Myocyte (in vitro differentiated cells): ENCODE measurements at places on chromosomes 12 and 14. TPM values are rescaled to one million over a fixed set of nuclear protein-coding genes. Genes with fewer than 3 reads are reported as not detected.

DNA sequence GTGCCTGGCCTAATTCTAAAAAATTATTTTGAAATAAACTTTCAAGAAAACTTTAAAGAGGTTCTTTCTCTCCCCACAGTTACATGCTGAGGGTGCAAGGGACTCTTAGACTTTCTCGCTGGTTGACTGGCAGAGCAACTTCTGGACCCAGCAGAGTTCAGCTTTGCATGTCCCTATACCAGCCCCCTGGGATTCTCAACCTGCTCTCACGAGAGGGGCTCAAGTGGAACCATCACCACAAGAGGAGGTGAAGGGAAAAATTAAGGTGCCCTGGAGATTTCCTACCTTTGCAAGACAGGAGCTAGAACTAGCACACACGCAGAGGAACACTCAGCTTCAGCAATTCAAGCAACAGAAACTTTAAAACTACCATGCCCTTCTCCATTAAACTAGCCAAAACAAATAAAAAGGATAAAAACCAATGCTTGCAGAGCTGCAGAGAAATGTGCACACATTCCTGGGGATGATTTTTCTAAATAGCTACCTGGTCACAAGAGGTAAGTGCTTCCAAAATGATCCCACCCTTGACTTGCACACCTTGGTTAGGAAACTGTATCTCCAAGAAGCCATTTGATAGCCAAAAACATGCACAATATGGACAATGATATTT, 2.5 kb downstream of the HVCN1 start:
- no peak for DNase-seq

DNA sequence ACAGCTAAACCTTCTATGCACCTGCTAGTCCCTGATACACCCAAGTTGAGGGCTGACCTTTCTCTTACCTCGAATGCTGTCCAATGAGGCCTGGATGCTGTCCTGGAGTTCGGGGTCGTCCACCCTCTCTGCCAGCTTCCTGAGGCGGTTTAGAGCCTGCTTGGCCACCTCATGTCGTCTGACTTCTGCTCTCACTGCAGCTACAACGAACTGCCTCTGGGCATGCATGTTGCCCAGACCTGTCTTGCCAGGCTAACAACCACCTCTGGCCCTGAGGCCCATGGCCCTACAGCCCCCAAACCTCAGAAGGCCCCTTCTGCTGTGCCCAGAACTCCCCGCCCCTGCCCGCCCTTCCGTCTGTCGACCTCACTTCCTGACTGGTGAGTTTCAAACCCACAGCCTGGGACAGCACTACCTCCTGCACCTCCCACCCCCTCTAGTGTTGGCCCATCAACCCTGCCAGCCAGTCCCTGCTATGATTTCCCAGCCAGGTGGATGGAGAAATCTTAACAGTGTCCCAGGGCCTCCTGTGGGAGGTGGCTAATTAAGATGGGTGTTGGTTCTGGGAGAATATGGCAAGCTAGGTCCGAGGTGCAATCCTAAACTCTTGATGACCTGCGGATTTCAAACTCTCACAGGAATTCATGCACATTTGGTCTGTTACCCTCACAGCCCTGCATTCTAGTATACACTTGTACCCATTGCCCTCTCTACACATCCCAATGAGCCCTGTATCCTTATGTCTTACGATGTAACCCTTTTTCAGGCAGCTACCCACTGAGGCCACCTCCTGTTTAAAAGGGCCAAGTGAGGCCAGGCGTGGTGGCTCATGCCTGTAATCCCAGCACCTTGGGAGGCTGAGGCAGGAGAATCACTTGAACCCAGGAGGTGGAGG, 2.7 kb upstream of the TSPAN31 start:
- DNase-seq = no peak

GZMH gene
- not detected in 2 replicates for total RNA-seq

DNA sequence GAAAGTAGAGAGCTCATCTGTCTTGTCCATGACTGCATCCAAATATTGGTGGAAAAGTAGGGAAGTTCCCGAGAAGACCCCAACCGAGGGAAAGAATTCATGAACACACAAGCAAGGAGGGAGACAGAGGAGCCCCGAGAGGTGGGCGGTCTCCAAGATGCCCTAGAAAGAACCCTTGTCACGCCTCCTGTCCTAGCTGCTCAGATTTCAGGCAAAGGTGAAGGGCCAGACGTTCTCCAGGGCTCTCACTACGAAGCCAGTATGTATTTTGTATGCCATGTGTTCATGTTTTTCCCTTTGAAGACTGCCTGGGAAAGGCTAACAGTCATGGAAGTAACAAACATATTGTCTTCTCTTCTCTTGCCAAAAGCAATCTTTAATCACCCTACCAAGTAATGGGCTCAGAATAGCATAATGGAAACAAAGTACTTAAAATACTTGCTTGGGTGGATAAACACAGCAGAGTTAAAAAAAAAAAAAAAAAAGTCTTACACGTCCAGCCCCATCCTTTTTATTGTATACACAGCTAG, 99.2 kb upstream of the TBX3 start:
- no peak for DNase-seq

- DNase-seq = no peak
Measured at GRCh38 chr12:2359725-2360629, 307.2 kb downstream of the CACNA1C start.

DNA sequence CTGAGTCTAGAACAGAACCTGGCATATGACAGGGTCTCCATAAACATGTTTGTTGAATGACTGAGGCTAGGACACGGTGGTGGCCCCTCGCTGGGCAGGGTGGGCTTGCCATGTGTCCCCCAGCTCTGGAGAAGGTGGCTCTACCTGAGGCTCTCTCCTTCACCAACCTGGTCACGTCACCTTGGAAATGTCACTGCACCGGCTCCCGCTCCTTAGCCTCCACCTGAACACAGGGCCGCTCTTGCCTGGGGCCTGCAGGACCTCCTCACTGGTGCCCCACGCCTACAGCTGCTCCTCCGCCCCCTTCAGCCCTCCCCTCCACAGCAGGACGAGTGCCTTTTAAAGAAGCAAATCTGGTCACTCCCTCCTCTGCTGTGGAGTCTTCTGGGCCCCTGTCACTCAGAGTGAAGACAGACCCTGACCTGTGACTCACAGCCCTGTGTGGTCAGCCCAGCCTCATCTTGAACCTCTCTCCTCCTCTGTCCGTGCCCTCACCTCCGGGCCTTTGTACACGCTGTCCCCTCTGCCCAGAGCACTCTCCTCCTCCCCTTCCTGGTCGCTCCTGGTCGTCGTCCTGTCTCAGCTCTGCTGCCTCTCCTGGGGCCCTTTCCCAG, 81.0 kb downstream of the ADGRD1 start:
- DNase-seq = no peak

GRCh38 chr12:66800046-66800445, 121.2 kb upstream of the GRIP1 start:
- no peak for DNase-seq

DNA sequence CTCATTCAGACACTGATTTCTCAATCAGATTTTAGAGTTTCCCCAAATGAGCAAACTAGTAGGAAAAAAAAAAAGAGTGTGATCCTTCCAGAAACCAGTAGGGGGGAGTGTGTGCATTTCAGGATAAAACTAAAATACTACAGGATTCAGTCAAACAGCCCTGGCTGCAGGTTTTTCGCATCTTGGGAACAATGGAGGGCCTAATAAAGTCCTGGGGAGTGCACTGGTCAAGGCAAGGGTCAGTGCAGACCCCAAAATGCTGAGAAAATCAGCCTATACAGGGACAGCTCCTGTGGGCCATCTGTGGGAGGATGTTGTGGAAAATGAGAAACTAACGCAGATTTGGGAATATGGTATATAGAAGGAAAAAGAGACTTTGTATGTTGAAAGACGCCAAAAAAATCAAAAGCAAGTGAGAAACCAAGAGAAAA, 22.2 kb upstream of the ABCD4 start:
- peak; percentile 35 for DNase-seq

TROAP gene
- total RNA-seq = 1.1 TPM in 1 of 2 replicates, not detected in the other

- DNase-seq = no peak
Measured at GRCh38 chr12:122830517-122831214, 4.6 kb upstream of the HIP1R start.

GRCh38 chr14:82510007-82510406, 976.4 kb upstream of the SEL1L start:
- DNase-seq = no peak

DNA sequence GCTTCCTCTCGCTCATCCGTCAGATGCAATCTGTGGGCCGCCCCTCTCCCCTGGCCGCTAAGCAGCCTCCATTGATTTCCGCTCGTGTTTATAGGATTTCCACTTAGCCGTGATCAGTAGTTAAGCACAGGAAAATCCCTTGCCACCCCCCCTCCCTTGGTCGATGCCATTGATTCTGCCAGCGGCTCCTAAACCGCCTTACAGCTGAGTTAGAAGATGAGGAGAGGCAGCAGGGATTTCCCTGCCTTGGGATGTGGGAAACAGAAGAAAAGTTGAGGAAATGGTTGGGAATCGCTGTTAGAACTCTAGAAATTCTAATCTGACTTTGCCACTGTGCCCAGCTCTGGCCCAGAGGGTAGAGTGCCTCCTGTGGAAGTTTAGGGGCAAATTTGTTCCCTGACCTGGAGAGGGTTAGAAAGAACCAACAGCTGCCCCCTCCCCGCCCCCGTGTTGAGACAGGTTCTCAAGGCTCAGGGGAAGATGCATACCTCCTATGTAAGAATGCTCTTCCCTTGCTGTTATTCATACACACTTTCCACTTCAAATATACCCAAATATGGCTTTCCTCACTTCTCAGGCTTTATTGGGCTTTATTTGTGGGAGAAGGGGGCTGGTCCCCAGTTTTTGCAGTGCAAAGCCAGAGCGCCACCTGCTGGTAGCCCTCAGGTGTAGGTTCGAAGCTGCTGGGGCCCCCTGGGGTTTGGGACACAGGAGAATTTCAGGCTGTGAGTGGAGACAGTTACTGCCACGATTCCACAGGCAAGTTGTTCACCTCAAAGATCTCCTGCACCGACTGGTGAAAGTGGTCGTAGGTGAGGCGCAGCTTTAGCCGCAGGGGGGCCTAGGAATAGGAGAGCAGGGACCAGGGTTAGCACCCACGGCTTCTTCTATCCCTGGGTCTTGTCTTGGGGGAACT, 3.2 kb downstream of the THTPA start:
- peak; percentile 65 for DNase-seq

DNA sequence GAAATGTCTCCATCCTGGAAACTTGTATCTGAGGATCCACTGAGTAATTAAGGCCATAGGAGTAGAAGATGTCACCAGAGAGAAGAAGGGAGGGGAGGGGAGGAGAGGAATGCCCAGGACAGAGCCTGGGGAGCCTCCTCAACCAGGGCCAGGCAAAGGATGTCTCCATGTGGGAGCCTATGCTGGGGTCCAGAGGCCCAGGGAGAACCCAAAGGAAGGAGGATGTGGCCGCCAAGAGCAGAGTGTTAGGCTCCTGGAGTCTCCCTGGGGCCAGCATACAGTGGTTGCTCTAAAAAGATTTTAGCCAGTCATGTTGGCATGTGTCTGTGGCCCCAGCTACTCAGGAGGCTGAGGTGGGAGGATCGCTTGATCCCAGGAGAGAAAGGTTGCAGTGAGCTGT, 92.6 kb downstream of the DICER1 start:
- DNase-seq = no peak

DNA sequence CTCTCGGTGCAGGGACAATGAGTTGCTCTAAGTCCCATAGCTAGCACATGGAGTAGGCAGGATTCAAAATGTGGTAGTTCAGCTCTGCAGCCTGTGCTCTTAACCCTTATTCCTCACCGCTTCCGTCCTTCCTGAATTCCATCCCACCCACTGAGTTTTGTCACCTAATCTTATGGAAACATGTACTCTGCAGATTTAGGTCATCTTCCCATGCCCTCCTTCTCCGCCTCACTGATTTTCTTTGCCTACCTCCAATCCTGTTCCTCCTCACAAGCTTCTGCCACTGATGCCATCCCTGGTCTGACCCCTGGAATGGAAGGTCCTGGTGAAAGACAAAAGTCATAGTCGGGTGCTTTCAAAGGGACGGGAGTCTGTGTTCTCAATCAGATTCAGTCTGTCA, 46.5 kb upstream of the ABCC9 start:
- DNase-seq = no peak

FAM181A gene
- not detected in 2 replicates for total RNA-seq

GRCh38 chr14:55733599-55733998, 153.6 kb downstream of the KTN1 start:
- DNase-seq = no peak

DNA sequence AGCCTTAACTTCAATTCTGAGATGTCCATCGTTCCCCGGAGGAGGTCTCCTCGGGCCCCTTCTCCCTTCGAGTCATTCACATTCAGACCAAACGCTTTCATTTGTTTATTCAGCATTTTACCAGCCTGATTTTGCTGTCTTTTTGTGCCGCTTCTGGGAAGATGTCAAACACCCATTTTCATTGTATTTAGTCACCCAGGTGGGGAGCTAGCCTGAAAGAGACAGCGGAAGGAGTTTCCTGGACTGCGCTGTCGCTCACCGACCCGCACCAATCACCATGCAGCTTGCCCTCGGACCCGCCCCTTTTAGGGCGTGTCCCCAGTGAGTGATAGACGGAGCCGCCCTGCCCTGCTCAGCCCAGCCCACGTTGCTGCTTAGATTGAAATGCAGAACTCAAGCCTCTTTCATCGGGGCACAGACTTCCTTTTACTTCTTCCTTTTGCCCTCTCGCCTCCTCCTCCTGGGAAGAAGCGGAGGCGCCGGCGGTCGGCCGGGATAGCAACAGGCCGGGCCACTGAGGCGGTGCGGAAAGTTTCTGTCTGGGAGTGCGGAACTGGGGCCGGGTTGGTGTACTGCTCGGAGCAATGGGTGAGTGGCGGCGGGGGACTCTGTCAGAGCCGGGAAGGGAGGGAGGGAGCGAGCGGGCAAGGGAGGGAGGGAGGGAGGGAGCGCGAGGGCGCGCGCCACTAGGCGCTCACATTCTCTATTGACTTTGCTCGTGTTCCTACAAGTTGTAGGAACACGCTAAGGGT, at the start of gene PAX9:
Gene PAX9 (plus strand): TSS at position 355 of the 752 bp plus-strand sequence. CDS start 230 bp downstream, at position 585.
- DNase-seq = peak; percentile 85

- no peak for DNase-seq
Measured at GRCh38 chr12:105219261-105220028, 16.5 kb downstream of the APPL2 start.

DNA sequence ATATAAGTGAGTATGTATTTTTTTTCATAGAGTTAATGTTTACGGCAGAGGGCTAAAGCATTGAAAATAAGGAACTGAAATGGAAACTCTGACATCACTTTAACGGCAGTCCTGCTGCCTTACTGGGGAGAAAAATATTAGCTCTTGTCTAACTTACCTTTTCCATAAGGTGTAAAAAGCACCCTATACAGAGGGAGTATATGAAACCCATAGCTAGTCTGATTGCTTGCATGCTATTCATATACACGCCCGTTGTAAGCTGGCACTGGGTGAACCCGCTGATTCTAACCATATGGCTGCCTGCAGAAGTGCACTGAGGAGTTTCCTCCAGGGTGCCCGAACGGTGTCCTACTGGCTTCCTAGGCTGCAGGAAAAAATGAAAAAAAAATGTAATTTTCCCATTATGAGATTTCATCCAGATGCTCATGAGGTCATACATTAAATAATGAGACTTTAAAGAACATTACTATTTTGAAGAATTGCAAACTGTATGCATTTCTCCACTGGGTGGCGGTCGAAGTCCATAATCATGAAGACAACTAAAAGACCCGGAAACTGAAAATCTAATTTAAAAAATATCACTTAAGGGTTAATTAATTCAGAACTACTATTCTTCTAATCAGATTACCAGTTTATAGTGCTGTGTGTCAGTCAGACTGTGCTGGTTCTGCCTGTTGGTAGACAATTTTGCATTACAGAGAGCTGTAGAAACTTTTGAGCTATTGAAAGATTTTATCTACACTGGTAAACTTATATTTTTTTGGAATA, 144.7 kb downstream of the ALX1 start:
- peak; percentile 45 for DNase-seq
